ENCODE measurements at places on chromosomes 11 and 22. TPM values are rescaled to one million over a fixed set of nuclear protein-coding genes. Genes with fewer than 3 reads are reported as not detected.

- peak; percentile 24 for DNase-seq
Observed at GRCh38 chr11:64687643-64688533, 35.1 kb downstream of the NRXN2 start.

DNA sequence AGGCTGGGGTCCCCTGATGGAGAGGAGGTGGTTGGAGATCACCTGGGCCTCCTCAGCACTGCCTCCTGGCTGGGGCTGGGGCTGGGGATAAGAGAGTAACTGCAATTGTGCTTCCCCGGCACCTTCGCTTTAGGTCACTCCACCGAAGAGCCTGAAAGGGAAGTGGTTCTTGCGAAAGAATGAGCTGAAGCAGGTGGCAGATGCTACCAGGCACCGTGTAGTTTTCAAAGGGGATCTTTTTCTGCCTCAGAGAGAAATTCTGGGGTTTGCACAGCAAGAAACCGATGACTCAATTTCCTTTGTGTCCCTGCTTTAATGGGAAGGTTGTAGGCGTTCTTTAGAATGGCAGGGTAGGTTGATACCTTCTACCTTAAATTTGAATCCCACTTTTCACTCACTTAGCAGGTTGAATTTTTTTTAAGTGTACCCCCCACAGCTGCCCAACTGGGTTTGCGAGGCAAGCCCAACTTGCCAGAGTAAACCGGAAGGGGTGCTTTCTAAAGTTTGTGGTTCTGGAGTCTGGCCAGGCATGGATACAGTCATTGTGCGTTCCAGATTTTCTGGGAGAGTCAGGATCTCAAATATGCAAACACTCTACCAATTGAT lies 5.3 kb downstream of the CD44 start:
- DNase-seq: peak; percentile 32

GRCh38 chr11:104620991-104621390 lies 277.3 kb downstream of the CASP12 start:
- DNase-seq: no peak

GRCh38 chr11:125481531-125481930 lies 14.5 kb downstream of the FEZ1 start:
- DNase-seq: no peak

Gene KBTBD3
- 3.1 TPM for total RNA-seq

GRCh38 chr11:33248416-33248971 lies 8.7 kb upstream of the HIPK3 start:
- no peak for DNase-seq

- no peak for DNase-seq
Observed at GRCh38 chr11:17778956-17779860, 44.6 kb downstream of the KCNC1 start.

GRCh38 chr11:102666331-102666957 lies 39.1 kb downstream of the MMP27 start:
- DNase-seq: no peak

DNA sequence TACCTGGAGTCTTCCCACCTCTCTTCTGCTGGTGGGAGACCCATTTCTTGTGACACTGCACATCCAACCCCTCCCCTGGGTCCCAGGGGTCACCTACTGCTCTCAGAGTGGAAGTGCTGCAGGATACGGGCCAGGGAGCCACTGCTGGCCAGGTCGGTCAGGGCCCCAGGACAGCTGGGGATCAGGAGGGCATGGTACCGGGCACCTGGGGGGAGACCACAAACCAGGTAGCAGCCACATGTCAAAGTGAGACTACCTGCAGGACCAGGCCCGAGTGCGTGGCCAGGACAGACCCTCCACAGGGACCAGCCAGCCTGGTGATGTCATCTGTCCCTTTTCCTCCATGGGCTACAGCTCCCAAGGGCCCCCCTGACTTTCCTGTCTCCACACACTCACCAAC lies 3.9 kb downstream of the GATD1 start:
- no peak for DNase-seq

GRCh38 chr11:110431674-110432073 lies 1.9 kb downstream of the FDX1 start:
- no peak for DNase-seq

DNA sequence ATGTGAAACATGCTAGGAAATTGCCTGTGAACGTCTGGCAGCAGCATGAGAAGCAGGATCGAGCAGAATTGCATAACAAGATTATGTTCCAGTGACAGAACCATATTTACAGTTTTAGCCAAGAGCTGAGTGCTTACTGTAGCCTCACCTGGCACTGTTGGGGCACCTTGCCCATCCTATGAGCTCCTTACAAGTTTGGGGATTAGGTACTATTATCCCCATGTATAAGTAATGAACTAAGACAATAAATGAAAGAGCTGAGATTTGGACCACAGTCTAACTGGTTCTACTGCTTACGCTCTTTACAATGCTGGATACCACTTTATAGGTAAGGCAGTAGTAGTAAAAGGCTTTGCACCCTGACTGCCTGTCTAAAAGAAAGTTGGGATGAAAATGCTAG lies 17.1 kb upstream of the PATE1 start:
- no peak for DNase-seq

- no peak for DNase-seq
Observed at GRCh38 chr11:13629779-13630178, 38.7 kb upstream of the FAR1 start.

GRCh38 chr11:96112192-96113128 lies 188.6 kb upstream of the MTMR2 start:
- DNase-seq: no peak

- peak; percentile 57 for DNase-seq
Observed at GRCh38 chr11:77244277-77245027, 57.0 kb downstream of the GDPD4 start.

DNA sequence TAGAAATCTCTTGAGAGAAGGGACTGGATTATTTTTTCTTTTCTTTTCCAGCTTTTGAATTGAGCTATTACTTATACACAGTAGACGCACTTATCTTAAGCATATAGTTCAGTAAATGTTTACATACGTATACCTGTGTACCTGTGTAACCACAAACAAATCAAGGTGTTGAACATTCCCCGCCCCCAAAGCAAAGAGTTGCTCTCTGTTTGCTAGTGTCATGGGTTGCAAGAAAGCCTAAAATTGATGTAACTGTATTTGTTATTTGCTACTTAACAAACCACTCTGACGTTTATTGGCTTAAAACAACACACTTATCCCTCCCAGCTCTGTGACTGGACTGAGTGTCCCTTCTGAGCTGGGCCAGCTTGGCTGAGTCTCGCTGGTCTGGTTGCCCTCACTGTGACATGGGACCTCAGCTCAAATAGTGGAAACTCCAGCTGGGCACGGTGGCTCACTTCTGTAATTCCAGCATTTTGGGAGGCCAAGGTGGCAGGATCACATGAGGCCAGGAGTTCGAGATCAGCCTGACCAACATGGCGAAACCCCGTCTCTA lies 25.4 kb upstream of the CABP2 start:
- peak; percentile 62 for DNase-seq

DNA sequence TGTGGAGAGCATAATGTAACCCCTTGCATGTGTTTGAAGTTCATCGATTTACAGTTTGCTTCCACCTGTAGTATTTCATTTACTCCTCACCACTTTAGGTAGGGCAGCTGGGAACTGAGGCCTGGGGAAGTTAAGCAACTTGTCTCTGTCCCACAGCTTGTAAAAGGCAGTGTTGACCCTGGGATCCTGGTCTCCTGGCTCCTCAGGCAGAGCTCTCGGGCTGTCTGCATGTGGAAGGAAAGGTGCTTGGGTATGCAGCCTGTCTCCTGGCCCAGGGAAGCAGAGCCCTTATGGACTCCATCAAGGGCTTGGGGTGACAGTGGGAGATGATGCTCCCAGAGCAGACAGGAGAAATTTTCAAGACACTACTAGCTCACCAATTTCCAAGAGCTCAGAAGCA lies 49.9 kb downstream of the TRIM29 start:
- DNase-seq: no peak

- peak; percentile 29 for DNase-seq
Observed at GRCh38 chr11:16292167-16292859, 64.0 kb downstream of the SOX6 start.

Gene DDI1
- not detected for total RNA-seq

DNA sequence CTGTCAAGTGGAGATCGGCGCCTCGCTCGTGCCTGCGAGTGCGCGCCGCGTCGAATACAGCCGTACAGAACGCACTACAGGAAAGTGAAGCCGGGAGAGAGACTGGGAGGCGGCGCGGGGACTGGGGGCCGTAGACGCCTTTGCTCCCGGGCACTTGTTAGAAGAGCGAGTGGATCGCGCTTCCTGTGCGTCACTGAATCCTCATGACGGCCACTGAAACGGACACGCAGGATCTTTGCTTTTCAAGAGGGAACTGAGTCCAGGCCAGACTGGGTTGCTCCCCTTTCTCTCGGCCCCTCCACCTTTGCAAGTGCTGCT lies 314 bp downstream of the RIC8A start:
- peak; percentile 78 for DNase-seq

DNA sequence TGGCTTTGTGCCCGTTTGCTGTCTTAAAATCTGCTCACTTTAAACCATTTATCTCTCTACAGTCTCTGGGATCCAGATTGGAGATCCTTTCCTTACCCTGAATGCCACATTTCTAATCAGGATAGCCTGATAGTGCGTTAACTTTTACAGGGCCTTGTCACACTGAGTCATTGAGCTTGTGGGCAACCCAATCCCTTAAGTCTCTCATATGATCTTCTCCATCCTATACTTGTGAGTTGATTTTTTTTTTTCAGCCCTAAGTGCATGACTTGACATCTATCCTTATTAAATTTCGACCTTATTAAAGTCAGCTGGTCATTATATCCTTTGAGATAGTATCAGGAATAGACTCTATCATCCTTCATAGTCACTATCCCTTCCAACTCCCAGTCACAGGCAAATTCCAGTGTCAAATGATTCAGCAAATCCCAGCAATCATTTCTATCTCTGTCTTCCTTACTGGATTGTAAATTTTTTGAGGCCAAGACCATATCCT lies 57.7 kb downstream of the TEAD1 start:
- DNase-seq: no peak

- DNase-seq: peak; percentile 47
Observed at GRCh38 chr22:35973388-35973787, 55.2 kb downstream of the RBFOX2 start.

- DNase-seq: no peak
Observed at GRCh38 chr11:113048820-113049768, 87.9 kb downstream of the NCAM1 start.
